NCI-H460 (cell line): ENCODE measurements at places on chromosomes 11 and 22. TPM values are rescaled to one million over a fixed set of nuclear protein-coding genes. Genes with fewer than 3 reads are reported as not detected.

DNA sequence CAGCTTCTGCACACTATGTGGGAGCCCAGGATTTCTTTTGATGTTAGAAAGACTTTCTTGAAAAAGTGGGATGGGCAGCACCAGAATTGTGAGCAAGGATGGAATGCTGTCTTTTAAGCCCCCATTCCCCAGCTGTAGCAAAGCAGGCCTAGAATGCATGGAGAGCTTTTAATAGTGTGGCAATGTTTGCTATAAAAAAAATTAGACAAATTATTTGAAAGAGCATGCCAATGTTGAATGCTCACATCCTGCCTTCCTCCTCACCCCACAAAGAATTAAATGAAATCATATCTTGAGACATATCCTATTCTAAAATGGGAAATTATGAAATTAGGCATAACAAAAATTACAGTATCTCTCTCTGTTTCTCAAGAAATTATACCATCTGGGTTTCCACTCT lies 154.7 kb downstream of the C11orf91 start:
- DNase-seq, result no peak

GRCh38 chr11:11740836-11741235 lies 100.9 kb upstream of the USP47 start:
- no peak for DNase-seq

- DNase-seq, result no peak
Observed at GRCh38 chr11:61075891-61076290, 26.4 kb upstream of the CD5 start.

Gene CARD16
- not detected in 2 replicates for total RNA-seq

Gene SAA4
- not detected in 2 replicates for total RNA-seq
